Glomerular endothelial cell (primary cell): ENCODE measurements at places on chromosomes 12 and 14. TPM values are rescaled to one million over a fixed set of nuclear protein-coding genes. Genes with fewer than 3 reads are reported as not detected.

Gene LRRC43
- 1.4 and 2.7 TPM in 2 replicates for total RNA-seq

Gene IL26
- not detected in 2 replicates for total RNA-seq

Gene MGP
- 2.6 and 9.1 TPM in 2 replicates for total RNA-seq

Gene TTC6
- 0.06 and 0.10 TPM in 2 replicates for total RNA-seq

Gene C12orf43
- 18.0 and 19.8 TPM in 2 replicates for total RNA-seq

Gene SERPINA10
- total RNA-seq = not detected in 2 replicates

Gene MYO1A
- total RNA-seq = not detected in 2 replicates
